ENCODE measurements at places on chromosomes 6 and 20.

DNA sequence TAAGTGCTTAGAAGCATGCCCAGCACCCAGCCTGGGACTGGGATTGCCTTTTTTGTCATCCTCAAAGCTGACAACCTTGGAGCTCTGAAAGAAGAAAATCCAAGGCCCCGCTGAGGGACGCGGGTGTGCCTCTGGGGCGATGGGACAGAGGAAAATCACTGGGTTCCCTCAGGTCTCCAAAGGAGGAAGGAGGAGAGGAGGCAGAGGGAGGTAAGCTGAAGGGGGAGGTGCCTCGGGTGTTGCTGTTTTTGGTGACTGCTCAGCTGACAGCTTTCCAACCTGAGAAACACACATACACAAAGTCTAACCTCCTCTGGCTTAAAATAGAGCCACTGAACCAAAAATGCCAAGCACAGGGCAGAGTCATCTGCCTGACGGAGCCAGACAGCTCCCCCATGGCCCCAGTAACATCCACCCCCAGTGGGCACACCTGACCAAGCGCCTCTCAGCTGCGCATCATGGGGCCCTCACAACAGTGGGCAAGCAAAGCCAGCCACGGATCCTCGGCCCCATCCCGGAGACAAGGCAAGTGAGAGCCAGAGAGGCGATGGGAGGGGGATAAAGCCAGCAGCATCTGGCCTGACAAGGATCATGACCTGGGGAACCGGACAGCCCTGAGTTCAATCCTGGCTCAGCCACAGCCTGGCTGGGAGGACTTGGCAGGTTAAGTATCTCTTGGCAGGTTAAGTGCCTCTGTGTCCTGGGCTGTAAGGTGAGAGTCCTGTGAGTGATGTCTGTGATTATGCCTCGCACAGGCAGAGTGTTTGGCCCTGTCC is 3.2 kb upstream of the KCNK15 start:
- DNase-seq: no peak

DNA sequence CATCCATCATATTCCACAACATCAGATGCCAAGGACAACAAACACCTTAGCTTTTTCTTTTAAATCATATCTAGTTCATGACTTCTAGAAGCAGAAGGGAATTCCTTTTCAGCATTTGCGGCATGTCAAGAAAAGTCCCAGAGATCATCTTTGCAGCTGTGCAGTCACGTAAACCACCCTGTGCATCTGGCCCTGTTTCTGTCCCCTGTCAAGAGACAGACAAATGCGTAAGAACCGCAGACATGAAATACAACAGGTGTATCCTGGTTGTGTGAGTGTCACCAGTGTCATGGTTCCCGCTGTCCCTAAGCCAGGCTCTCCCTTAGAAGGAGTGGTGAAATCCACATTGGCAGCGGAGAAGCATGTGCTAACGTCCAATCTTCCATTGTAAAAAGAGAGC is 28.1 kb downstream of the LY86 start:
- DNase-seq: no peak

DNA sequence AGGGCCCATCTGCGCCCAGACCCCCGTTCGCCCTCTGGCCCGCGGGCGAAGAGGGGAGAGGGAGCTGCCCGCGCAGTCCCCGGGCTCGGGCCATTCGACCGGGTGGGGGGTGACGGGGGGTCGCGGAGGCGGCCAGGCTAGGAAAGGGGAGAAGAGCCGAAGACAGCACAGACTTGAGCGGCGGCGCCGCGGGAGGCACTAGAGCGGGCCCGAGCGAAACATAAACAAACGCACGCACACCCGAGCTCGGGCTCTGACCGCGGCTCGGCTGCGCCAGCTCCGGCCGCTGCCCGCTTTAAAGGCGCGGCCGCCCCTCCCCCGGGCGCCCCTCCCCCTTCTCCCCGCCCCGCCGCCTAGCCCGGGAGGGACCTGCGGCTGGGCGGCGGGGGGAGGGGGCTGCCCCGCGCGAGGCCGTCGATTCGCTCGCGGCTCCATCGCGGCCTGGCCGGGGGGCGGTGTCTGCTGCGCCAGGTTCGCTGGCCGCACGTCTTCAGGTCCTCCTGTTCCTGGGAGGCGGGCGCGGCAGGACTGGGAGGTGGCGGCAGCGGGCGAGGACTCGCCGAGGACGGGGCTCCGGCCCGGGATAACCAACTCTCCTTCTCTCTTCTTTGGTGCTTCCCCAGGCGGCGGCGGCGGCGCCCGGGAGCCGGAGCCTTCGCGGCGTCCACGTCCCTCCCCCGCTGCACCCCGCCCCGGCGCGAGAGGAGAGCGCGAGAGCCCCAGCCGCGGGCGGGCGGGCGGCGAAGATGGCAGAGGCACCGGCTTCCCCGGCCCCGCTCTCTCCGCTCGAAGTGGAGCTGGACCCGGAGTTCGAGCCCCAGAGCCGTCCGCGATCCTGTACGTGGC is at the start of gene FOXO3:
FOXO3 (plus strand) TSS at position 455 of the 846 bp plus-strand sequence; CDS start at position 747, 292 bp downstream.
- peak; percentile 77 for DNase-seq

GRCh38 chr20:36279362-36279761 is 26.8 kb upstream of the DLGAP4 start:
- DNase-seq: no peak

GRCh38 chr6:5427586-5427985 is 166.3 kb downstream of the FARS2 start:
- no peak for DNase-seq

DNA sequence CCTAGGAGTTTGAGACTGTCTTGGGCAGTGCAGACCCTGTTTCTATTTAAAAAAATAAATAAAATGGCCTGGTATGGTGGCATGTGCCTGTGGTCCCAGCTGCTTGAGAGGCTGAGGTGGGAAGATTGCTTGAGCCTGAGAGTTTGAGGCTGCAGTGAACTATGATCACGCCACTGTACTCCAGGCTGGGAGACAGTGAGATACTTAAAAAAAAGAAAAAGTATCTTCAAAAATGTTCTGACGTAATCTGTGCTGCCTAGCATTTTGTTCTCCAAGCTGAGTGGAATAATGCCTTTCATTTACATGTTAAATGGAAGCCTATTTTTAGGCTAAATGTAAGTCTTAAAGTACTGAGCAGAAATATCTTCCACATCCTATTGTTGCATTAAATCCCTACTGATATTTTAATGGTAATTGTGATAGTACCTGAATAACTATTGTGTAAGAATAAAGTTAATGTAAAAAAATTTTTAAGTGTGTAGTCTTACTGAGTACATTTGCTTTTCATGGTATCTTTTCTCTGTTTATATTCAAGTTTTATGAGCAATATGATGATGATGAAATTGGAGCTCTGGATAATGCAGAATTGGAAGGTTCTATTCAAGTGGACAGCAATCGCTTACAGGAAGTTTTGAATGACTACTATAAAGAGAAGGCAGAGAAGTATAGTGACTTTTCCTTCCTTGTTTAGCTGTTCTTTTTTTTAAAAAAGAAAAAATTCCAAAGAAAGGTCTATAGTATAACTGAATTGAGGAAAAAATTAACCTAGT is 4.2 kb upstream of the ZC2HC1B start:
- no peak for DNase-seq

DNA sequence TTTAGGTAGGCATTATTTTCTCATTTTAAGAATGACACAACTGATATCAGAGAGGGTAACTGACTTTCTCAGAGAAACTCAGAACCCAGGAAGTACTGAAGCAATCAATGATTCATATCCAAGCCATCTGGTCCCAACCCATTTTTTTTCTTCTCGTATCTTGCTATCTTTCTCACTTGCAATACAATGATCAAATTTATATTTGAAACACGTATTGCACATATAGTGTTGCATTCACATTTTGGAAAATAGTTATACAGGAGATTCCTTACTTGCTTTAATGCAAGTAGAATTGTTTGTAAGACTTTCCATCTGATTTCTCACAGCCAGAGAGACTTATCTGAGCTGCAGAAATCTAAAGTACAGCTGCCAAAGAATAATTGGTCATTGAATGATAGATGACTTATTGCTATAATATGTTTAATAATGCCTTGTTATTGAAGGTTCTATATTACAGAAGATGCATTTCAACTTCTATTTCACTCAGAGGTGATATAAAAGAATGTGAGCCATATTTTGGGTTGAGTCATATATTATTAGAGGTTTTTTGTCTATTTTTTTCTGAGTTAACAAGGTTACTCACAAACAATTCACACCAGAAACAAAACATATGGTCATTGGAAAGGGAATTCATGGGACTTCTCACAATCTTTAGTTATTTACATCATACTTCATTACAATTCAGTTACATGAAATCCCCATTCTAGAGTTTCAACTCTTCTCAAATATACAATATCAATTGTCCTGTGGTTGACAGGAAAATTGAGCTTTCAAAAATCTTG is 337.5 kb upstream of the CITED2 start:
- DNase-seq: no peak

DNA sequence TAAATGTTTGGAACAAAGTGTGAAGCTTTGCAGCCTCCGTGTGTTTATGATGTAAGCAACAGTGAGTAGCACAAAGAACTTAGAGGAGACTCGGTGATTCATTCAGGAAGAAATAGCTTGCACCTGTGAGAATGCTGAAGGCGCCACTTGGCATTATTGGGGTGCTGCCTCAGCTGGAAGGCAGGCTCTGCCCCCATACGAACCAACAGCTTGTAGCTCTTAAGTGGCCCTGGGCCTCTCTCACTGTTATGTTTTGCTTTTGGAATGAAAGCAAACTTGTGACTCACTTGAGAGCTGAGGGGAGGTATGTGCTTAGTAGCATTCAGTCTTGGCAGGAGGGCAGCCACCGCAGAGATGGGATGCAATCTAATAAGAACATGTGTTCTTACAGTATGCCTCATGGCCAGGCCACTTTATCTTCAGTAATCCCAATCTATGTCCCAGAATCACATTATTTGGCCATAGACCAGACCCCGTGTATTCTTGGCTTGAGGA is 310.7 kb downstream of the EYA4 start:
- DNase-seq: no peak

- peak; percentile 36 for DNase-seq
Observed at GRCh38 chr6:43228951-43229802, at the start of gene DNPH1. Gene DNPH1, minus strand, starts transcription at chr6:43229481. Its CDS starts 25 bp downstream, at chr6:43229456.

- DNase-seq: no peak
Observed at GRCh38 chr6:139882234-139882633, 507.8 kb upstream of the CITED2 start.

- no peak for DNase-seq
Observed at GRCh38 chr6:132598473-132598872, 8.9 kb upstream of the TAAR5 start.

DNA sequence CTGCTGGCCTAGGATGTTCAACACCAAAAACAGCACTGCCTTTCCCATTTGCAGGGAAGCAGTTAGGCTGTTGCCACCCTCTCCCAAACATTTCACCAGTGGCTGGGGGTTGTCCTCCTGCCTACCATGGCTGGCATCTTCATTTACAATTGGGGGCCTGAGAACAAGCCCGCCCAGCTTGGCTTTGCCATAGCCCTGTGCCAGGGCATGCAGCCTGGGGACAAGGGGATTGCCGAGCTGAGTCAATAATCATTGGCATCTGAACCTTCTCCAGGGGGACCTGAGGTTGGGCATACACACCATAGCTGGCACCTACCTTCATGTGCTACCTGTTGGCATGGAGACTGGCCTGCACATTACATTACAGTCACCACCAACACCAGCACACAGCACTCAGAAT is 345.1 kb downstream of the KHDRBS2 start:
- no peak for DNase-seq

- no peak for DNase-seq
Observed at GRCh38 chr6:106272287-106272686, 53.3 kb downstream of the ATG5 start.

DNA sequence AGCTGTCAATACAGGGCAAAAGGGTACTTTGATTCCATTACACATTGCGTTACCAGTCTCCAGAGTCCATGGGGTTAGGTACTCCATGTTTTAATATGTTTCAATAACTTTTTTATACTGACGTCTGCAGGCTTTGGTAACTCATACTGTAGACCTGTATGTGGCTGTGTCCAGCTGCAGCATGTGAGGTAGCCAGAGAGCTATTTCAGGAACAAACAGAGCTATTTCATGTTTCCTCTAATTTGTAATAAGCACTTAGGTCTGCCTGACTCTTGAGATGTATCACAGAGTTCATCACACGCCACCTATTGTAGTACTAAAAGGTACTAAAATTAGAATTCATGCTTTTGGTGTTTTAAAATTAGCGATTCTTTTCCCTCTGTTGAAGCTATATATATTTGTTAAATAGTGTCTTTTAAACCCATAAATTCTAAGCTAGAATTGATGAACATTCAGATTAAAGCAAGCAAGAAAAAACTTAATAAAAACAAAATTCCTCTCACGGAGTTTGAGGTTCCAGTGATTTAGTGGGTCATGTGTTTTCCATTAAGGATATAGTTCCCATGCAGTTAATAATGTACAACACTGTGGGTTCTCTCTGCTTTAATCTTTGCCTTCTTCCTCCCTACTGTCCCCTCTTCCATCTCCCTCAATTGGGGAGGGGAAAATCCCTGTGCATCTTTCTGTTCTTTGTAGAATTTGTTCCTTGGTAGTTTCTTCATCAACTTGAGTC is 37.0 kb downstream of the FOXO3 start:
- no peak for DNase-seq

DNA sequence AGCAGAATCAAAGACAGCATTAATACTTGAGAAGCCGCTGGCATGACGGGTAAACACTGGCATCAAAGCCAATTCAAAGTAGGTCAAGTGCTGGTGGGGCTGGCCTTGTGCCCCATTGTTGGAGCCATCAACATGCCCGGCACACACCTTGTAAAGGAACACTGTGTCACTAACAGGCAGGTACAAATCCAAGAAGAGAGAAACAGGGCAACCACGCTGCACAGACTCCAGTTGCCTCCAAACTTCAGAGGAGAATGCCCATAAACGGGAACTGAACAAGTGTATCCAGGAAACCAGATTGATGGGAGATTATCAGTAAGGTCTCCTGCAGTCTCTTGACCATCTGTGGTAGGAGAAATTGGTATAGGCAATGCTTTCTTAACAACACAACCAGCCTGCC is 127.0 kb upstream of the STXBP5 start:
- no peak for DNase-seq

GRCh38 chr6:8082954-8083858 is 19.0 kb upstream of the BLOC1S5 start:
- DNase-seq: no peak

DNA sequence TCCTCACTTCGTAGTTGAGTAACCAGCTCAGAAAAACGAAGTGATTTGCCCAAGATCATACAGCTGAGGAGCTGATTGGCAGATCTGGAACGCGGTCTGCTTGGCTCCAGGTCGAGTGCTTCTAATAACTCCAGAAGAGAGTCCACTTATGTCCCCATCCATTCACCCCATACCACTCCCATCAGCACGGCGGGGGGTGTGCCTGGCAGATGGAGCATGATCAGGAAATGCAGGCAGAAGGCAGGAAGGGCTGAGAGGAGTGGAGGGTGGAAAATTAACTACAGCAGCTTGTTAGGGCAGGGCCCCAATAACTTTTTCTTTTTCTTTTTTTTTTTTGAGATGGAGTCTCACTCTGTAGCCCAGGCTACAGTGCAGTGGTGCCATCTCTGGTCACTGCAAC is 15.0 kb downstream of the FITM2 start:
- DNase-seq: no peak

- DNase-seq: no peak
Observed at GRCh38 chr20:46715292-46715756, 5.9 kb downstream of the SLC2A10 start.

- DNase-seq: no peak
Observed at GRCh38 chr6:33566182-33567084, 13.6 kb downstream of the BAK1 start.

GRCh38 chr6:15837205-15837604 is 174.4 kb upstream of the DTNBP1 start:
- no peak for DNase-seq

- no peak for DNase-seq
Observed at GRCh38 chr6:13488015-13488895, 855 bp upstream of the GFOD1 start.

GRCh38 chr6:50962213-50962759 is 143.6 kb downstream of the TFAP2B start:
- no peak for DNase-seq

GRCh38 chr20:3669710-3670367 is 6.6 kb upstream of the GFRA4 start:
- DNase-seq: no peak

- DNase-seq: no peak
Observed at GRCh38 chr6:33597551-33598322, 17.7 kb upstream of the BAK1 start.
